ENCODE measurements at places on chromosomes 12 and 14. TPM values are rescaled to one million over a fixed set of nuclear protein-coding genes. Genes with fewer than 3 reads are reported as not detected.

Gene MYF5
- total RNA-seq = not detected

GRCh38 chr12:13241833-13242488 lies 45.4 kb downstream of the EMP1 start:
- no peak for DNase-seq

DNA sequence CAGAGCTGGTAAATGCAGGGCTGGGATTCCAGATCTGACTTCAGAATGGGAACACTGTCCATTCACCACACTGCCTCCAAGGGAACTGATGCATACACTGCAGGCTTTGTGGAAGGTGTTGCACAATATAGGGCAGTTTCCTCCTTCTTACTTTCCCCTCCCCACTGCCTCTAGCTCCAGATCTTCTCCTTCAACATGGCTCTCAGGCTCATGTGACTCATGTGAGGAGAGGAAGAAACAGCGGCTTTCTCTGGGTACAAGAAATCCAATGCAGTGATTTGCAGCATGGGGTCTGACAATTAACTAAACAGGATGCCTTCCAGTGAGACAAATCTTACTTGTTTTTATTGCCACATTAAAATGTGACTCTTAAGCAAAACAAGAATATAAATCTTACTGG lies 447.6 kb upstream of the CCDC196 start:
- peak; percentile 91 for DNase-seq

DNA sequence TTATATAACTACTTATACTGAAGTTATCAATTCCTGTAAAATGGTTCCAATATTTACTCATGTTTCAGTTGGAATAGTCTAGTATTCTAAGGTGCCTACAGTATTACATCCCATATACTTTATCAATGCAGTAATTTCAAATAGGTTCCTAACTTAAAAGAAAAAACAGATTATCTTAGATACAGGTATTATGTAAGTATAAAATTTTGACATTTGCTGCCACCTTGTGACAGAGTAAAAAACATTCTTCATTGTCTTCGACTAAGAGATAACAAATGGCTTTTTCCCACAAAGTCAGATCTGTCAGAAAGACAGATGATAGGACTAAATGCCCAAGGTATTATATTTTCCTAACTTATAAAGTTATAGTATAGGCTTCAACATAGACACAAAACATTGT lies 78.7 kb downstream of the TXNDC16 start:
- peak; percentile 45 for DNase-seq
